Jurkat, Clone E6-1 (cell line): ENCODE measurements at places on chromosomes 7 and 10.
A peak's percentile ranks its signal among the peaks of the same experiment; 100 is the strongest.

- no peak for DNase-seq
Observed at GRCh38 chr7:150754951-150755350, 17.7 kb downstream of the GIMAP5 start.

DNA sequence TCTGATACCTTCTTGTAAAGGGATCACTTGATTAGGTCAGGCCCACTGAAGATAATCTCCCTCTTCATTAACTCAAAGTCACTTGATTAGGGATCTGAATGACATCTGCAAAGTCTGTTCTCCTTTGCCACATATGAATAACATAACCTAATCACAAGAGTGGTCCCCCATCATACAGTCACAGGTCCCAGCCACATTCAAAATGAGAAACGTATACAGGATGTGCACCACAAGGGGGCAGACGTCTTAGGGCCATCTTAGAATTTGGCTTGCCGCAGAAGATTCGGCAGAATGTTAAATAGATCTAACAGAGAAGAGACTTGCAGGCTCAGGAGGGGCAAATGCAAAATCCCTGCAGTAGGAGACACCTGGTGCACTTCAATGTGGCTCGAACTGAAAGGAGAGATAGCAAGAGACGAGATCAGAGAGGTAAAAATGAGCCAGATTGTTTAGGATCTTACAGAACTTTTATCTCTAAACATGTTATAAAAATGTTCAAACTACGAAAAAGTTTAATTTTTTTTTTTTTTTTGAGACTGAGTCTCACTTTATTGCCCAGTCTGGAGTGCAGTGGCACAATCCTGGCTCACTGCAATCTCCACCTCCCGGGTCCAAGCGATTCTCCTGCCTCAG lies 10.4 kb upstream of the SMC3 start:
- peak; percentile 60 for DNase-seq

- DNase-seq = peak; percentile 44
Observed at GRCh38 chr7:37354656-37355131, 94.0 kb downstream of the ELMO1 start.

DNA sequence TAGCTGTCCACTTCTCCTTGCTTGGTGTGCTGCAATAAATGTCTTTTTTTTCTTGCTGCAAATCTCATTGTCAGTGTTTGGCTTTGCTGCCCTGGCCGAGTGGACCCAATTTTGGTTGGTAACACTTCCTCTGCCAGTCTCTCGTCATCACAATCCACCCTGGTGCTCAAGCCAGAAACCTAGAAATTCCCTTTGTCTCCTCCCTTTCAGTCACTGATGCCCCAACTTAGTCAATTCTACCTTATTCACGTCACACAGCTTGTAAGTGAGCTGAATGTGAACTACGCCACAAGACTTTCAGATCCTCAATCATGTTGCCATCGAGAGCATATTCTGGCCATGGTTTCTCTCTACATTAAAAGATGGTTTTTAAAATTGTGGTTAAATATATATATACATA lies 13.0 kb upstream of the FRA10AC1 start:
- no peak for DNase-seq

- DNase-seq = no peak
Observed at GRCh38 chr7:24980534-24981170, 674 bp upstream of the OSBPL3 start.

- DNase-seq = no peak
Observed at GRCh38 chr10:43574001-43574892, at the start of gene ZNF239. Gene ZNF239, minus strand, starts transcription at chr10:43574616. Its CDS starts 16,537 bp downstream, at chr10:43558079.

- no peak for DNase-seq
Observed at GRCh38 chr7:116316838-116317628, 106.7 kb downstream of the TES start.

GRCh38 chr7:74542558-74543117 lies 88.9 kb downstream of the GTF2IRD1 start:
- no peak for DNase-seq

GRCh38 chr10:47452495-47453140 lies 31.3 kb downstream of the ANXA8 start:
- no peak for DNase-seq

DNA sequence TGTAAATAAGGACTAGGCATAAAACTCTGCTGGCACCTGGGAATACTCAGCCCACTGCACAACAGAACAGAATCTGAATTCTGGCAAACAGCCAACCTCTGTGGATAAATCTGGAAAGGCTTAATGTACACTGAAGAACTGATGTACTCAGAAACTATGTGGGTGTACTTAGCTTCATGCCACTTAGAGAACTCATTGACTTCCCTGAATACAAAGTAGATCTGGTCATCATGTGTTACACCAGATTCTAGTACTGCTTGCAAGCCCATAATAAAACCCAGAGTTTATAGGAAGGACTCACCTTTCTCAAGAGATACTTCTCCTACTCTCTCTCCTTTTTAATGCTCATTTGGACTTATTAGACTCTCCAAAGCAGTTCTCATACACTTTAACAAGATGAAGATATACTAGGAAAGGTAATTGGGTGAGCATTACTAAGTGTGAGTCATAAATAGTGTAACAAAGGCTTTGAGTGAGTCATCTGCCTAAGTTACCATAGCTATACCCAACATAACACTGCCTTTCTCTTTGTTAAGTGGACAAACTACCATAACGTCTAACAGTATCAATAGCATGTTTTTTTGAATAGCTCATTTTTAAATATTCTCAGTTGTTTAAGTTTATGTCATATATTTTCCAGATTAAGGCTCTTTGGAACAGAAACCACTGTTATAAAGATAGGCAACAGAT lies 309.1 kb downstream of the MDFIC start:
- no peak for DNase-seq
